Amniotic epithelial cell (primary cell): ENCODE measurements at places on chromosomes 4 and X.

GRCh38 chrX:110026099-110026844 lies 23.4 kb downstream of the TMEM164 start:
- peak; percentile 46 for DNase-seq

DNA sequence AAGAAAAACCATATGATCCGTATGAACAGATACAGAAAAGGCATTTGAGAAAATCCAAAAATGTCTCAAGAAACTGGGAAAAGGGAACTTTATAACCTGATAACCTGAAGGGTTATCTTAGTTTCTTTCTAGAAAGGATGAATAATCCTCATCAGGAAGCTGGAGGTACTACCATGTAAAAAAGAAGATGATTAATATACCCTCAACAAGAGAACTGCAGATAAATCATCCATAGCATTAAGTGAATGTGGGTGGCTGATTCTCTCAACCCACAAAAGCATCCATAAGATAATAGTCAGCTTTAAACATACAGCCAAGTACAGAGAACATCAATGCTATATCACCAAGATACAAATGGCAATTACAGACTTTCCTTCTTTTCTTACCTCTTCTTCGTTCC lies 26.4 kb downstream of the ANAPC10 start:
- DNase-seq: peak; percentile 30

DNA sequence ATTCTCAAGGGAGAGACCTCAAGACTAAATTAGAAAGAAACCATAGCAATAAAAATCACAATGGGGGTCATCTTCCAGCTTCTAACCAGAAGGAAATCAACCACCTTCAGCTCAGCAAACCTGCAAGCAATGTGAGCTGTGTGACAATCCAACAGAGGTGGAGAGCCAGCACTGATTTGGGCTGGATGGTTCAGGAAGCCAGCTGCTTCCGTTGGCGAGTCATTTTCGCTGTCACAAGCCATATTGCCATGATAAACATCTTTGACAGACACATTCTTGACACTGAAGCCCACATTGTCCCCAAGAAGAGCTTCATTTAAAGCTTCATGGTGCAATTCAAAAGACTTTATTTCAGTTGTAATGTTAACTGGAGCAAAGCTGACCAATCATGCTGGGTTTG lies 22.7 kb downstream of the F8A1 start:
- DNase-seq: no peak

- DNase-seq: no peak
Observed at GRCh38 chr4:122906859-122907305, 15.5 kb downstream of the NUDT6 start.

DNA sequence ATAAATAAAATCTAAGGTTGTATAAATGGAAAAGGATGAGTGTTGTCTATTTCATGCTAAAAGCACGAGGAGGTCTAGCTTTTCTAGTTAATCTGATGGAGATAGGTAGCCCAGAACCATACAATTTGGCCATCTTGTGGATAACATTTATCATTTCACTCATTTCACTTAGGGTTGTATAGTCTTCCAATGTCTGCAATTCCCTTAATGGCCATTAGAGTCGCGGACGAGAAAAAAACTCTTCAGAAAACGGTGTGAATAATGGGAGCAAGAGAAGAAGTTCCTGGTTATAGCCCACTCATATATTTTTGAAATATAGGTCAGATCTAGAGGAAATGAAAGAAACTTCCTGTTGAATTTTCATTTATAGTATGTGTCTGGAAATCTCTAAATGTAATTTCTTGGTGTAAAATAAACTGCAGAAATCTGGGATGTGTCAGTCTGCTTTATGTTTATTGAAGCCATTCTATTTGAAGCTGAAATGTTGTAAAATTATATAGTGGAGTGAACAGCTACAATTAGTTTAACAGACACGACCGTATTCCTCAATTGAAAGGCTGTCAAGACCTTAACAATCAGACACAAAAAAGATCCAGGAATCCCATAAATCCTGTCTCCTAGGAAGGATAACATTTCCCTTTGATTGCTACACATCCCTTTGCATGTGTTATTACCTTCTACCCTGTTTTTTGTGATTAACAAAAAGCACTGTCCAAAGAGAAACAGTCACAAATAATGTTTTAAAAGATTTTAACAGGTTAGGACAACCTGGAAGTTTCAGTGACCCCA lies 47.7 kb upstream of the MGST2 start:
- DNase-seq: peak; percentile 27

DNA sequence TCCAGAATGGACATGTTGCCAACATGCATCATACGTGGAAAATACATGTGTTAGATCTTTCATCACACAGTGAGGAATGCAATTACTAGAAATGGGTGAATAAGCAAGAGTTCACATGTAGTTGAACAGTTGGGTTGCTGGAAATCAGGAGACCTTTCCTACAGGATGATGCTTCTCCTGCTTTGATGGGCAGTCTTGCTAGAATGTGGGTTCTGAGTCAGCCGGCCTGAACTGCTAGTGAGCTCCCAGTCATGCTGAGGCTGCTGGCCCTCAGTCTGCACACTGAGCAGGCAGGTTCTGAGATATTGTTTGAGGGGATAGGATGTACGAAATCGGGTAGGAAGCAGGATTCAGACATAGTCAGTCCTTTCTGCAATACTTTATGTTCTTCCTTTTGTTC lies 20.2 kb downstream of the MSL3 start:
- peak; percentile 6 for DNase-seq

- no peak for DNase-seq
Observed at GRCh38 chr4:78923464-78924312, 15.6 kb downstream of the PAQR3 start.

GRCh38 chr4:26878794-26879391 lies 18.3 kb downstream of the STIM2 start:
- peak; percentile 59 for DNase-seq

DNA sequence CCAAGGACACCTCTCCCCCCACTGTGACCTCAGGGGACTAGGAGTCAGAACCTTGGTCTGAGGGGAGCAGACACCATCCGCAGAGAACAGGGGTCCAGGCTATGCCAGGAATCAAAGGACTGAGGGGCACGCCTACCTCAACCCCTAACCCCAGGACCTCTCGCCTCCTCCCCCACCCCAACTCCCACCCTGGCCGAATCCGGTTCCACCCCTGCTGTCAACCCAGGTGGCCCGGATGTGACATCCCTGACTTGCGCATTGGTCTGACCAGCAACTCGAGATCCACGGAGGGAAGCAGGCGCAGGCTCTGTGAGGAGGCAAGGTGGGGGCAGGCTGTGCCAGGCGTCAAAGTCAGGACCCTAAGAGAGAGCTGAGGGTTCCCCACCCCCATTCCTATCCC lies 468 bp upstream of the MAGEA4 start:
- DNase-seq: no peak

GRCh38 chrX:18983666-18984380 lies at the start of gene PHKA2:
TSS of gene PHKA2 (minus strand) at chrX:18984114. CDS start at chrX:18983932, 182 bp downstream.
- DNase-seq: no peak

DNA sequence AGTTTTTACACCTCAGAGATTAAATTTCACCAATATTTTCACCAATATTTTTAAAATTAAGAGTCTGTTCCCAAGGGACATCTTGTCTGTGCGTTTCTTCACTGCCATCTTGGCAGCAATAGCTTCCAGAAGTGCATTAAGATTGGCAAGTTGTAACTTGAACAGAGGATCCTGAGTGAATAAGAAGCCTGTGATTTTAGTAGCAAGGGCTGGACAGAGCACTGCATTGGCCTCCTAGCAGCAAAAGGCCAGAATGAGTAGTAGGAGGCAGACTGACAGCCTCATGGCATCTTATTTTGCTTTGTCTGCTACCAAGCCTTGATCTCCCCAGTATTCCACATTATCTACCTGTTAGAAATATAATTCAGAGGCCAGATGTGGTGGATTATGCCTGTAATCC lies 138.4 kb downstream of the CPE start:
- DNase-seq: no peak

DNA sequence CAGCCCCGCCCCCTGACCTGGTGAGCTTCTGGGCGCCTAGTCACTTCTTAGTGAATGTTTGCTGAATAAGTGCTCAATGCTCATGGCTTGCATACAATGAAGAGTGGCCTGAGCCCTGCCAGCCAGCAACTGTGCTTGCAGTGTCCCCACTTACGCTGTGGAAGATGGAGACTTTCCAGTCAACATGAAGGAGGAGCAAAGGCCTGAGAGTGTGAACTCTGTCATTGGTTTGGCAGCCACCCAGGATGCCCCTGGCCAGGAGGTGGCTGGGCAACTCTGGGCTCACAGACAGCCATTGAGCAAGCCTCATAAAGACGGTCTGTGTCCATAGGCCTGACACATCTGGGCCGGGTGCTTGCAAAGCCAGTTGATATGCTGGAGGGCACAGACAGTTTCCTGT lies 72.1 kb upstream of the MAMLD1 start:
- no peak for DNase-seq

- peak; percentile 11 for DNase-seq
Observed at GRCh38 chrX:135411893-135412292, 9.9 kb upstream of the SMIM10L2A start.

- no peak for DNase-seq
Observed at GRCh38 chr4:128983771-128984485, 109.4 kb downstream of the SCLT1 start.

DNA sequence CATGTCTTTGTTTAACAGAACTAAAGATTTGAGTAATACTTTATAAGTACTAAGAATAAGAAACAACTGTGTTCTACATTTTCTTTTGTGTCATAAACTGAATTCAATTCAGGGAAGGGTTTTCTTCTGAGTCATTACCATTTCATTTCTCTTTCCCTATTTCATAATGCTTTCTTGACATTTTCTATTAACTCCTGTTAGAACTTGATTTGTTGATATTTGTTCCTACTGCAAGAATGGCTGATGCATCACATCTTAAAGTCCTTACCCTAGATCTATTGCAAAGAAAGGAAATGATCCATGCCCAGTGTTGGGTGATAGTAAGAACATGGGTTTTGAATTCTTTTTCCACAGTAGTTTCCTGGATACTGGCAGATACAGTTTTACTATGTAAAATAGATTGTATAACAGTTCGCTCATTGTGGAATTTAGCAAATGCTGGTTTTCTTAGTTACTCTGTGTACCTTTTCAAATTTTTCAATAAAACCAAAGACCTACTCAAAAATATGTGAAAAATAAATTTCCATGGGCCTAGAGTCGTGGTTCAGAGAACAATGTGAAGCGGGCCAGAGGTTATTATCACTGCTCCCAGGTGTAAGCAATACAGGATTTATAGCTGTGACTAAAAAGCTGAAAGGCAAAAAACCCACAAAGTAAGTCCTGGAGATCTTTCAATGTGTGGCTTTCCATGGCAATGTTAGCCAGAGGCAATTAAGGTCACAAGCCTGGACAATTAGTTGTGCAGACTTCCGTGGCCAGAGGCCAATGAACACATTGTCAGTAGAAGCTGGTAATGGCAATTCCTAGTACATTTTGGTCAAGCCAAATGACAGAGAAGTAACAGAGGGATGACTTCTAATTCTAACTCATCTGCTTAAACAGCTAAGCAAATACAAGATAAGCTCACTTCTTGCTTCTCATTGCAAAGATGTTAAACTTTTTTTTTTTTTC lies 127.3 kb upstream of the FAT4 start:
- DNase-seq: peak; percentile 80

DNA sequence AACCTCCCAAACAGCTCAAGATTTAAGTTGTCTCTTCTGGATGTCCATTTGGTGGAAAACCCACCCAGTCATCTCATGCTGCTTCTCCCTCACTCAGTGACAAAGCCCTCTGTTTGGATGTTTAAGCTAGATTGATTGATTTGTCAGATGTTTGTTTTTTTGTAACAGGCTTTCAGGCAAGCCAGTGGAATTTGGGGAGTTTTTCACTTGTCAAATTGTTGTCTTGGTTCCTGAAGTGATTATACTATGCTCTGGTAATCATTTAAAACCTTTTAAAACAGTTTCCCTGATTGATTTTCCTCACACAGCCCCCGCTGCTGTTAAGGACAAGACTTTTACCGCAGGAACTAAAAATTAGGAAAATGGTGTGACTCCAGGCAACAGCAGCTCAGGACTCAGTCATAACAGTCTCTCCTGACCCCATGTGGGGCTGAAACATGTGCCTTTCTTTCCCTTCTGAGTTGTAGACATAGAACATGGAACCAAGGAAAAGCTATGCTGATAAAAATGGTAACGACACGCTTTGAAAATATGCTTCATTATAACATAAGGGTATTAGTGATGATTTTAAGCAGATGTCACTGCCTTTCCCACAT lies 40.8 kb upstream of the SETD7 start:
- DNase-seq: peak; percentile 16

- DNase-seq: no peak
Observed at GRCh38 chr4:183747931-183748670, 89.0 kb downstream of the TRAPPC11 start.

GRCh38 chr4:128393101-128393704 lies 105.6 kb upstream of the PGRMC2 start:
- peak; percentile 78 for DNase-seq

DNA sequence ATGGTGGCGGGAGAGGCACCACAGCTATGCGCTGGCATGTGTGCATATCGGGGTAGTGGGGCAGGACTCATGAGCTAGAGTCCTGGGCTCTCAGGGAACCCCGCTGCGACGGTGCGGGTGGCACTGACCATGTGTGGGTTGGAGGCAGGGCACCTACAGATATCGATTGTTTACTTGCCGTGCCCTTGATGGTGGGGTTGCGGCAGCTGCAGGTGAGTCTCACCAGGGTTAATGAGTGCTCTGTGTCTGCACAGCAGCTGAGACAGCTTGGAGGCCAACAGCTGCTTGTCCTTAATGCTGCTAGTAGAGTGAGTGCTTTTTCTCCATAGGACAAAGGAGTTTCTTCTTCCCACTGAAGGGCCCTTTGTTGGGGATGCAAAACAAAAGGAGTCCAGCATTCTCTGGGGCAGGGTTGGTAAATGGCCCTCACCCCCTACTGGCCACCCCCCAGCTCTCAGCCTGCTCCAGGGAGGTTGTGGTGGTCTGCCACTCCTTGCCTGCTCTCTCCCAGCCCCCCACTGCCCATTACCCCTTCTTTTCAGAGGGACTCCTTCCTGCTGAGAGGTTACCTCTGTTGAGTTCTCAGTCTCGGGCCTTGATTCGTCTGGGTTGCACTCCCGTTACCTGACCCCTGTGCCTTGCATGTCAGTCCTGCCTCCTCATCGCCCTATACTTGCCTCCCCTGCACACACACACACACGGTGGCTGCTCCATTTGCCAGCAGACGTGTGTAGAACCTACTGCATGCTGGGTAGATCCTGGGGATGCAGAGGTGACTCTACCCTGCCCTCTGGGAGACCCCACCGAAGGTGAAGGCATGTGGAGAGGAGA lies 52.8 kb downstream of the TBC1D14 start:
- DNase-seq: no peak

GRCh38 chrX:1778817-1779216 lies 164.0 kb downstream of the ASMT start:
- DNase-seq: no peak

DNA sequence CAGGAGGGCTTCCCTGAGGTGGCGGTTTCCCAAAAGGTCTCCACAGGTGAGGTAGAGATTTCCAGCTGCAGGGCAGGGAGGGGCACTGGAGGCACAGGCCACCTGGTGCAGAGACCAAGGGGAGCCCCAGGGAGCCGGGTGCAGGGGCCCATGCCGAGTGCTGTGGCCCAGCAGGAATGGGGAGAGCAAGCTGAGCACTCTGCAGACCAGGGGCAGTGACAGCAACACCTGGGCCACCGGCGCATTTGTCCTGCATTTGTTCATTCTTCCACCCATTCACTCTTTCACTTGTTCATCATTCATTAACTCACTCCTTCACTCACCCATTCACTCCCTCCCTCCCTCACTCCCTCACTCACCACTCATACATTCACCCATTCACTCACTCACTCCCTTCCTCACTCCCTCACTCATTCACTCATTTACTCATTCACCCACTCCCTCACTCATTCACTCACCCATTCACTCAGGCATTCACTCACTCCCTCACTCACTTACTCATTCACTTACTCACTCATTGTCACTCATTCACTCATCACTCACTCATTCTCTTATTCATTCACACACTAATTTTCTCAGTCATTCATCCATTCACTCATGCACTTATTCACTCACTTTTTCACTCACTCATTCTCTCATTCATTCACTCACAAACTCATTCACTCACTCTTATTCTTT lies 16.3 kb downstream of the CPZ start:
- DNase-seq: no peak
